ENCODE measurements at places on chromosomes 16 and 17. TPM values are rescaled to one million over a fixed set of nuclear protein-coding genes. Genes with fewer than 3 reads are reported as not detected.

ERN2 gene
- total RNA-seq, result 9.3 TPM

PRAC1 gene
- total RNA-seq, result not detected

LHX1 gene
- 0.35 TPM for total RNA-seq

C1QTNF8 gene
- total RNA-seq, result not detected

RNF135 gene
- 7.5 TPM for total RNA-seq

All from Calu3 (cell line).